IMR-90 (cell line): ENCODE measurements at places on chromosomes 4 and X. TPM values are rescaled to one million over a fixed set of nuclear protein-coding genes. Genes with fewer than 3 reads are reported as not detected.
A peak's percentile ranks its signal among the peaks of the same experiment; 100 is the strongest.

The PCDH11X gene
- under 0.01 TPM in 1 of 2 replicates, not detected in the other for total RNA-seq

DNA sequence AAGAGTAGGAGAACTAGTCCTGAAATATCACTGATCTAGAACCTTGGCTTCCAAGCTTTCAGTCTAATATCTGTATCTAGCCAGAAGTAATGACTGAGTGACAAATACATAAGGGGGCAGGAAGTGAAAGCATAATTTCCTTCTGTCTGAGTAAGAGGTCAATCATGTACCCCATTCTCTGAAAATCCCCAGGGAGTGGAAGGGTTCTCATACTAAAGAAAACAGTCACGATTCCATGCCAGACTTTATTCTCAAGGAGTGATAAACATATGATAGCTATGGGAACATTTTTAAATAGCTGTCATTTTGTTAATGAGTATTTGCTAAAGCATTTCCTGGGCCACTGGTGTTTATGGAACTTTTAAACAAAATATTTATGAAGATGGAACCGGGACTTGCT, 308.5 kb downstream of the ARHGAP24 start:
- DNase-seq, result peak; percentile 90

The LONRF3 gene
- total RNA-seq, result not detected in 2 replicates

DNA sequence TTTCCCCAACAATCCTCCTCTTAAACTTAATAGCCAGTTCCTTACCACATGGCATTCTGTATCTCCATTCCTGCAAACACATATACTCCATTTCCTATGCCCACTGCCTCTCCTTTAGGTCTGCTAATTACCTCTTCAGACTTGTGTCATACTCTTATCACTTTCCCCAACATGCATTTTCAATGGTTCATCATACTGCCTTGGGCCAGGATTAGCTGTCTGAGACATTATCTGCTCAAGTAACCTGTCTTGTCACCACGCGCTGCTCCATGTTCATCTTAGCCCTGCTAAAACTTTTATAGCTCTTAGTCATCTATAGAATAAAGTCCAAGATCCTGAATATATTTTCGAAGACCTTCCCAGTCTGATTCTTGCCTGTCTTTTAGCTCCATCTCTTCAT, 224.1 kb upstream of the GK2 start:
- DNase-seq, result no peak

DNA sequence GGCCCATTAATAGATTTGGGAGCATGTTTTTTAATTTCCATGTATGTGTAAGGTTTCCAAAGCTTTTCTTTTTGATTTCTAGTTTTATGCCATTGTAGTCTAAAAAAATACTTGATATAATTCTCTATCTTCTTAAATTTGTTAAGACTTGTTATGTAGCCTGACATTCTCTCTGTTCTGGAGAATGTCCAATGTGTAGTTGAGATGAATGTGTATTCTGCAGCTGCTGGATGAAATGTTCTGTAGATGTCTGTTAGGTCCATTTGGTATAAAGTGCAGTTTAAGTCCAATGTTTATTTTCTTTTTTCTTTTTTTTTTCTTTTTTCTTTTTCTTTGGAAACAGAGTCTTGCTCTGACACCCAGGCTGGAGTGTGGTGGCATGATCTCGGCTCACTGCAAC, 378.5 kb upstream of the MAD2L1 start:
- DNase-seq, result no peak

GRCh38 chr4:25862411-25863346, at the start of gene SEL1L3:
TSS of gene SEL1L3 (minus strand) at chr4:25862988. CDS start at chr4:25862836, 152 bp downstream.
- no peak for DNase-seq
